ENCODE measurements at places on chromosomes 3 and 15.

DNA sequence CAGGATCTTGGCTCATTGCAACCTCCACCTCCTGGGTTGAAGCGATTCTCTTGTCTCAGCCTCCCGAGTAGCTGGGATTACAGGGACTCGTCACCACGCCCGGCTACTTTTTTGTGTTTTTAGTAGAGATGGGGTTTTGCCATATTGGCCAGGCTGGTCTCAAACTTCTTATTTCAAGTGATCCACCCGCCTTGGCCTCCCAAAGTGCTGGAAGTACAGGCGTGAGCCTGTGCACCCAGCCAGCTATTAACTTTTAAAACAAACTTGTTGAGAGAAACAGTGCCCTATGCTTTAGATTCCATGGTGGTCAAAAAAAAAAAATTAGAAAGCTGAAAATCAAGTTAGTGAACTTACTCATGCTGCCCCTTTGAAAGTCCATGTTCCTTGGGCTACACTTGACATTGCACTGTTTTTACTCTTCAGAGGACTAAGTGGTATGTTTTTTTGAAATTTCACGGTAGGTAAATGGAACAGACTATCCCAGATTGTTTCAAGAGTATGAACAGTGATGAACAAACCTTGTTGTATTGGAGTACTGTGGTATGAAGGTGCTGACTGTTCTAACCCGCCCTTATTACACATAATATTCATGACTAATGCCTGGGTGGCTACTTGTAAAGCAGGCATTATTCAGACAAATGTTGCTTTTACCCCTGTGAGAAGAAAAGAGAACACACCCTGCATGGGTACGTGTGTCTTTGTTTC, 206.9 kb downstream of the KLHL25 start:
- no peak for DNase-seq

- DNase-seq: no peak
Observed at GRCh38 chr3:144407335-144407734, 435.7 kb downstream of the DIPK2A start.

- DNase-seq: no peak
Observed at GRCh38 chr3:98912448-98912847, 11.0 kb upstream of the DCBLD2 start.

DNA sequence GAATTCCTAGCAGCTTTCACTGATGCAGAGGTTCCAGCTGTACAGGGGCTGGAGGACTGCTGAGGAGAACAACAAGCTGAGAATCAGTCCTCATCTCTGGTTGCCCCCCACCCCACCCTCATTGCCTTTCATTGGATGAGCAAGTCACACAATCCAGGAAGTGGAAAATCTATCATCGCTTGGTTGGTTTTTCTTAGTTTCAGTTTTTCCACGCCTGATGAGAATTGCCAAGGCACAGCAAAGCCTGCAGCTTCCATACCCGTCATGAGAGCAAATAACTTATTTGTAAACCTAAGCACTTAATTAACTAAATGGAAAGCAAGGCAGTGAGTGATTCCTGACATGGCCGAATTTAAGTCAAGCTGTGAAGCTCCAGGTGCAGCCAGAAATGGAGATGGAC, 21.4 kb upstream of the LIPC start:
- peak; percentile 11 for DNase-seq

DNA sequence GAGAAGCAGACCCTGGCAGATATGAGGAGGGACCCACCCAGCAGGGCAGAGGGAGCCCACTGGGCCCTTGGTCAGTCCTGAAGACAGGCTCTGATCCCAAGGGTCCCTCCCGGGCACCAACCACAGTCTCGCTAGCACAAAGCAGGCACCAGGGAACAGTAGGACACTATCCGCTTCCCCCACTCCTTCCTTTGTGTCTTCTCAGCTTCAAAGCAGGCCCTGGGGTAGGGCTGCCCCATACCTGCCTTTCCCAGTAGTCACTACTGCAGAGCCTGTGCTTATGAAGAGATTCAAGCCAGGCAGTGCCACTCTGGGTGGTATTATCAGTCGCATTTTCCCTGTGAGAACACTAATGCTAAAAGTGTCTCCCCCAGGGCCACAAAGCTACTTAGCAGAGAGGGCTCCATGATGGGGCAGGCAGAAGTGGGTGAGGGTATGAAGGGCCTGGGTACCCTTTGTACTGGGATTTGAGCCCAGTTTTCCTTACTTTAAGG, 32.7 kb downstream of the SRPRB start:
- no peak for DNase-seq

Measured in T-helper 2 cell treated with Interferon-gamma antibody and Interleukin-4, amounts not matched to agents 5 μg/mL and 100 μg/mL, for 36 hours (primary cell).